Upper lobe of right lung (tissue), 1 donor: ENCODE measurements at places on chromosomes 5 and 9.

DNA sequence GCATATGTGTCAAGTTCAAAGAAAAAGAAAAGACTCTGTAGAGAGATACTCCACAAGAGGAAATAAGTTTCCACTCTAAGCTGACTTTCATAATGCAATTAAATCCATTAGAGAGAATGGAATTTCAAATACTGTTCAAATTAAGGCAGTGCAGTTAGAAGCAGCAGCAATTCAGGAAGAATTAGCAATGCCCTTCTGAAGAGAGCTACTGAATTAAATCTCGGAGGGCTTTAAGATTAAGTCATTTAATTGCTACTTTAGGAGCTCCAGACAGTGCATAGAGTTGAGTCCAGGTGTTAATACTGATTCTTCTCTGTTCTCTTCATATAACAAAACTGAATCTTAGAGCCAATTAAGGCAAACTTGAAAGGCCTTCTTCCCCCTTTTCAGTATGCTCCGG lies 8.5 kb downstream of the CDH12 start:
- no peak for DNase-seq

- no peak for DNase-seq
Observed at GRCh38 chr5:64632251-64632650, 58.1 kb upstream of the SHISAL2B start.

DNA sequence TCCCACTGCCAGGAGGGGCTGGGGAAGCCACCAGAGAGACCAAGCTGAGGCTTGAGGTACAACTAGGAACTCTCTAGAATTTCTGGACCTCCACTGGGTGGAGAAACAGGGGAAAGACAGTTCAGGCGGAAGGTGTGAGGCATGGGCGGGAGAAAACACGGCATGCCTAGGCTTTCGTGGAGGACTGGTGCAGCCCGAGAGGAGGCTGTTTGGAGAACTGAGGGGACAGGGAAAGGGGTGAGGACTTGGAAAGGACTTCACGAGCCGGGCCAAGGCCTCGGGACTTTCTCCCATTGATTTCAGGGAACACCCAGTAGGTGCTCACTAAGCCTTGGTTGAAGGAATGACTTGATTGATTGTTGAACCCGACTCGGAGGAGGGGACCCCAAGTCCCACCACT lies 9.5 kb upstream of the ADGRD2 start:
- DNase-seq = no peak

DNA sequence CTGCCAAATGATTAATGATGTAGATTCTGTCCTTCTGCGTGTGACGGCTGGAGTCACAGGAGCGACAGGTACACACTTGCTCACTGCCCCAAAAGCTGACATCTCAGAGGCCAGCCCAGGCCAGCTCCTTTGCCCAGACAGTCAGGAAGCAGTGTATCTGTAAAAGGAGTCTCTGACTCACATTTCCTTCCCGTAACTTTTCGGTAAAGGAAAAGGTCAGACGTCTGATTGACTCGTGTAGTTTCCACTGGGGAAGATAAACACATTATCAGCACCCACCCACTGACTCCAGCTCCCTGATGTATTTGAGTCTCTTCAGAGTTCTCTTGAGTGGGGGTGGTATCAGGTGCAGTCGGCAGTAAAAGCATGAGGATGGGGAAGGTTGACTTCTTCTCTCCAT lies 64.4 kb upstream of the WWC1 start:
- no peak for DNase-seq

DNA sequence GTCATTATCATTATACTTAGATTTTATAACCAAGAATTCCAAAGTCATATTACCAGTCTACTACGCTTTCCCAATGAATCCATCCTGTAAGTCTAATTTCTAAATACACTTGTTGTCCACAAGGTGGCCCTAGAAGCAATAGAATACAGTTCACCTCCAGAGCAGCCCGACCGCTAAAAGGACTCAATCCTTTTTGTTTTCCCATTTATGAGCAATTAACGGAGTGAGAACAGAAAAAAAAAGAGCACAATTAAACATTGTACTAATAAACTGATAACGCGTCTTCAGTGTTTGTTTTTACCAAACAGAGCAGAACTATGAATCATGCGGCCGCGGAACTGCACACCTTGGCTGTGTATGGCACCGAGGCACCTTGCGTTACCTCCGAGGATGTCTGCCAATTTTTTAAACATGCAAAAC lies 160.7 kb upstream of the DAPK1 start:
- DNase-seq = no peak

- DNase-seq = no peak
Observed at GRCh38 chr5:68277431-68277830, 61.9 kb downstream of the PIK3R1 start.

DNA sequence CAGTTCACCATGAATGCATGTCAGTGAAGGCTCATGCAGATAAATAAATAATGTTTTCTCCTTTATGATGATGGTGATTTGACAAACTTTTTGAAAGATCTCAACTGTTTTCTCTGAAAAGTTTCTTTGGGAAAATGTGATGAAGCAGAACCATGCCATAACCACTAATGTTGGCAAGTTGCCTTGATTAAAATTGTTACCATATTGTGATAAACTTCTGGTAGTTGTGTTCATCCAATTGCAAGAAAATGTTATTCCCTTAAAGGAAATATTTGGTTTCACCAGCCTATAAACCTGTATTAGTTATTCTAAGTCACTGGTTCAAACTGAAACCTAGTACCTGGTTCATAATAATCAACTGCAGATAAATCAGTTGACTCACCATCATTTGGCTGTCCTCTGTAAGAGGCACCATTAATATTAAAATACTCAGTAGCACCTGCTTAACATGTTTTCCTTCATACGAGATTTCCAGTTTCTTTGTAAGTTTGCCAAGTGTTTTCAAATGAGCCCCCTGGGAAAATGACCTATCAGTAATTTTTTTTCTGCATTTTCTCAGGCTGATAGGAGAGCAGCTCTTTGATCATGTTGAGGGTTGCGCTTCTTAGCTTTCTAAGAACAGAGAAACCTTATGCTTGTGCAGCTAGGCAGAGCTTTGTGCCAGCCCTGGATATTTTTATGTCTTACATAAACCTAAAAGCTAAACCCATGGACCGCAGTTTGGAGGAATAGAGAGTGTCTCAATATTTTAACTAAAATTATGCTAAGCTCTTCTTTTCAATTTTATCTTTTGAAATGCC lies 88.0 kb downstream of the LURAP1L start:
- no peak for DNase-seq

GRCh38 chr5:128304088-128304487 lies 220.5 kb downstream of the SLC12A2 start:
- no peak for DNase-seq

DNA sequence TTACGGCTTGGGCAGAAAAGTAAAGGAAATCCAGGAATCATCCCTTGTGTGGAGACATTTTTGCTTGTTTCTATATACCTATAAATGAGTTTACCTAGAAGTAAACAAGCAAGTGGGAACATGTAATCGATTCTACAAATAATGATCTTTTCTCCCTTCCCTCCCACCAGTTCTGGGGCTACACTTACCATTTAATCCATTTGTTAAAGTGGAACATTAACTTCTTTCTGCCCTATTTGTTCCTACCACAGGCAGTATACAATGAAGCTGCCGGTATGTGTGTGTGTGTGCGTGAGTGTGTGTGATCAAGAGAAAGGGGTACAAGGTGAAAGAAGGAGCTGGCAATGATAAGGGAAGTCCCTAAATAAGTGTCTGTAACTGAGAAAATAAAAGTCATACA lies 26.4 kb upstream of the ELL2 start:
- DNase-seq = no peak

DNA sequence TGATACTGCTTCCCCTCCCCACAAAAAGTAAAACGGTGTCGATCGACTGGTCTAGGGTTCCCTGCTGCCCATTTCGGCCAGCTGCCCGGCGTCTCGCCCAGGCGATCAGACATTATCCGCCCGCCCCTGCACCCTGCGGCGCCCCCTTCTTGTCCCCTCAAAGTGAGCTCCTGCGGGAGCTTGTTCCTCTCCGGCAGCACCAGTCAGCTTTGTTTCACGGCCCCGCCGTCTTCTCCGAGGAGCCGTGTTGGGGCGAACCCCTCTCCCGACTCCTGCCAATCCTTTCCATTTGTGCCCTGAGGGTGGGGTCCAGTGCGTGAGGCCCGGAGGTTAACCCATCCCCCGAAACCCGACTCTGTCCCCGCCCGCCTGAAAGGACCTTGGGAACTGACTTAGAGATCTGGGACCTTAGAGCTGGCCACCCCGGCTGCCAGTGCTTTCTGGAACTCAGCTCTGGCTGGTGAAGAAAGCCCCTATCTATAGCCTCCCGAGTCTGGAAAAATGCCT lies 518 bp downstream of the UBE2B start:
- peak; percentile 77 for DNase-seq

DNA sequence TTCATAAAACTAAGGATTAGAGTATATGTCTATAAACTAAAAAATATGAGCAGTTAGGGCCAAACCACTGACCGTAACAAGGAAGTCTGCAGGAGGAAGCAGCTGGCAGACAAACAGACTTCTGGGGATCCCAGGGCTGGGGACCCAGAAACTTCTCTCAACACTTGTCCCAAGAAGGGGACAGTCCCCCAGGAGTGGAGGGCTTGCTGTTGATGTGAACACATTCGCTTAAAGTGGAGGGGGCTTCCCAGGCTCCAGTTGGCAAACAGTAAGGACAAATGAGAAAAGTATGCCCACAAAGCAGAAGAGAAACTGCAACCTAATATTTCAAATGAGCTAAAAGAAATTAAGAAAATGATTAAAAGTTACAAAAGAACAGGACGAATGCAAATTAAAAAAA lies 83.7 kb downstream of the PDE8B start:
- no peak for DNase-seq

GRCh38 chr9:117718701-117719100 lies 14.5 kb downstream of the TLR4 start:
- no peak for DNase-seq

- no peak for DNase-seq
Observed at GRCh38 chr5:149195337-149195887, 54.1 kb downstream of the ABLIM3 start.

- no peak for DNase-seq
Observed at GRCh38 chr5:178991190-178992145, 3.7 kb downstream of the GRM6 start.

GRCh38 chr9:92944921-92945320 lies 2.4 kb upstream of the FGD3 start:
- peak; percentile 17 for DNase-seq

GRCh38 chr9:109717342-109717741 lies 62.7 kb upstream of the PALM2AKAP2 start:
- DNase-seq = no peak

- no peak for DNase-seq
Observed at GRCh38 chr9:131919216-131919615, 160.5 kb downstream of the MED27 start.
